ENCODE measurements at places on chromosomes 4 and X.

GRCh38 chrX:6026980-6027379 is 201.7 kb downstream of the NLGN4X start:
- no peak for DNase-seq

DNA sequence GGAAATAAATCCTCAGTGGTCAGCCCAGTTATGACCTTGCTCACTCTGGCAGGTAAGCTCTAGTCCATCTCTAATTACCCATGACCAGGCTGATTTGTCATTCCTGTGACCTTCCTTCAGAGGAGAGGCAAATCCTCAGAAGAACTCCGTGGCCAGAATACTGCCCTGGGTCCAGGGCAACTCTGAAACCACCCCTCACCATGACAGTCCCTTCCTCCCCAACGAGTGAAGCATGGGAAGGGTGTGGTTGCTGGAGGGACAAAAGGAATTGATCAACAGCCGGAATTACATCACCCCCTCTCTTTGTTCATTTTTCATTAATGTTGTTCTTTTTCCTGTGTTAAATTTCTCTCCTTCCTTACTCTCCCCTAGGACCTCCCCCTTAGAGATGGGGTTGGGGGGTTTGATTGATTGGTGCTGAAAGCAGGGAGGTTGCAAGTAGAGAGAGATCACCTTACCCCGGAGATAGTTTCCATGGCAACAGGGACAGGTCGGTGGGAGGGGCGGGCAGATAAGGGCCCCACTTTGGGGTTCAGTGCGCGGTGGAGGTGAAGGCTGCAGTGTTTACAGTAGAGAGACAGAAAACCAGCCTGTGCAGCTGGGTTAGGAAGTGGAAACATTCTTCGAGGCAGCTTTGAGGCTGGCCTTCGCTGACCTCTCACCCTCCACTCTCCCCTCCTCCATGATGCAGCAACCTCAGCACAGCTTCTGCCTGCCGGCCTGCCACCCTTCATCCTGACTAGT is 647.4 kb downstream of the BCOR start:
- no peak for DNase-seq

DNA sequence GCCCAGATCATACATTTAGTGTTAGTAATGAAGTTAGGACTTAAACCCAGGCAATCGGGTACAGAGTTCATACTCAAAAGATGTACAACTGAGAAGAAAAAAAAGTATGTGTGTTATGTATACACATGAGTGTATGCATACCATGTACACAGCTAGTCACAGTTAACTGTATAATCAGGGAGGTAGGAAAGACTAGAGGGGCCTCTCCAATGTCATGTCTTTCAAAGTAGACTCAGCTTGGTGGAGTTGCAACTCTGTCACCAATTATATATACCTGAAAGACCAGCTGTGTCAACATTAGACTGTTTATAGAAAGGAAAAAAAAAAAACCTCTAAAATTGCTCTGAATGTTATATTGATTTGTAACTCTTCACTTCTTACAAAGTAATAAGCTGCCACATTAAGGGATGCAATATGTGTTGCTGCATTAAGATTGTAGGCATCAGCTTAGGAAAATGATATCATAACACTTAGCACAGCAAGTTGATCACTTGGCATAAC is 167.5 kb downstream of the DCTD start:
- no peak for DNase-seq

DNA sequence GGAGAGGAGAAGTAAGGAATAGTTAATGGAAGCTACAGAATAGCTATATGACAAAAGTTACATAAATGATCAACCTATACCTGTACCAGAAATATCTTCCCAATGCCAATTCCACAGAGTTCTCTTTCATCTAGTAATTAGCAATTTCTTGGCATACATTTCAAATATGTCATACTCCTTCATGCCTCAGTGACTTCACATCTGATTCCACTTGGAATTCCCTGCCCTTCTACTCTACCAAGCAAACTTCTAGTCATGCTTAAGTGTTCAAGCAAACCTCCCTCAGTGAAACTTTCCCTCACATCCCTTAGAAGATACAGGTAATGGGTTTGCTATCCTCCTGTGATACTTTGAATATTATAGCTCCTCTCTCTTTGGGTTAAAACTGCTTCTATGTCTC is 127.1 kb downstream of the KLHL13 start:
- no peak for DNase-seq

GRCh38 chrX:24676403-24677024 is 17.2 kb upstream of the POLA1 start:
- no peak for DNase-seq

DNA sequence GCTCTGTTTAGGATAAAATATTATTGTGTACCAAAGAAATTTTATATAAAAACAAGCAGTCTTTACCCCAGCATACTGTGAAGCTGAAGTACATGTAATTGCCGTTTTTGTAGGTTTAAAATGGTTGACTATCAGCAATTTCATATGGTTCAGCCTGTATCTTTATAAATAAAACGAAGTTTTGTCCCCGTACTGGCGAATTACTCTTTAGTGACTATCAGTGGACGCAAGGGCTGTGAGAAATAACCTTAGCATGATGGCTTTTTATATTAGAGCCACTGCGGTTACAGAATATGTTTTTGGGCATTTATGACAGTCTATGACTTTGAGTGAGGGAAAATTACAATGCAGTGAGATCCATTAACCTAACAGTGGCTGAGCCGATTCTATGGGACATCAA is 1.2 kb downstream of the GPM6B start:
- DNase-seq: no peak

DNA sequence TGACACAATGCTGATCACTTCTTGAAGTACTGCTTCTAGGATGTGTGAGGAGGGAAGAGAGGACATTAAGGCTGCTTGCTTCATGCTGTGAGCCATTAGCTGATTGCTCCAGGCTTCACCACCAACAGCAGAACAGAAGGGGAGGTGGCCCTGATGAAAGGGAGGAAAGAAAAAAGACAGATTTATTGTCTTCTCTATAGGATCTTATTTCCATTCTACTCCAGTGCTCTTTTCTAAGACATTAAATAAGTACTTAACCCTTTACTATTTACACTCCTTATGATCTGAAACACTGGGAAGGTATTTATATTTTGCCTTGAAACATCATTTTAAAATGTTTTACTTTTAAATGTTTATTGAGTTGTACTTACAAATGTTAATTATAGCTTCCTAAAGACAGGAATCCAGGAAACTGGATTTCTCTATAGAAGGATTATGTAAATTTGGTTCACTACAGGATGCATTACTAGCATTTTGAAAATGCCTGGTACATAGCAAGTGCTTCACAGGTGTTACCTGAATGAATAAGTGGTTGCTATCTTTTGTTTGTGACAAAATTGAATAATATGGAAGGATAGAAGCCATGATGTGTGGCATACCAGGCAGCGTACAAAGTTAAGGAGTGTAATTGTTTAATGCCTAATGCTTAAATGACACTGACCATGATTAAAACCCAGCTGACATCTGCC is 680.9 kb upstream of the ATOH1 start:
- DNase-seq: no peak

- no peak for DNase-seq
These were observed 1.5 kb upstream of the TLR7 start for GRCh38 chrX:12865359-12865758.

DNA sequence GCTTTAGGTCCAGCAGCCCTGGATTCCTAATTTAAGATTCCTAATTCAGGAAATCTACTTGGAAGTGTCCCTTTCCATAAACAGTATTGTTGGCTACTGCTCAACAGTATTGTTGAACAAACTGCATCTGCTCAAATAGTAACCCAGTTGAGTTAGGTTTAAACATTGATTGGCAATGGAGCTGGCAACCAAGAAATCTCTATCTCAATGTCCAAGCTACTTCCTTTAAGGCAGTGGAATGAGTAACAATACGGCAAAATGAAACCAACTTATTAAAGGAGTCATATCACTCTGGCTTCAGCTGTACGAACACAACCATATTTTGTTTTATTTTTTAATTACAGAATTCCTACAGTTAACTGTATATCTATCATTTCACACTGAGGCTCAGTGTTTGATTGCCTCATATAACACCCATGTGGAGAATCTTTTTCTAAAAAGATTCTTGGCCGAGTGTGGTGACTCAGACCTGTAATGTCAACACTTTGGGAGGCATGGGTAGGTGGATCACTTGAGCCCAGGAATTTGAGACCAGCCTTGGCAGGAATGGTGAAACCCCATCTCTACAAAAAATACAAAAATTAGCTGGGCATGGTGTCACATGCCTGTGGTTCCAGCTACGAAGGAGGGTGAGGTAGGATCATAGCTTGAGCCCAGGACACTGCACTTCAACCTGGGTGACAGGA is 71.7 kb upstream of the IL13RA1 start:
- DNase-seq: no peak

- DNase-seq: no peak
These were observed 313.3 kb upstream of the BMP3 start for GRCh38 chr4:80717204-80717603.

GRCh38 chrX:23952391-23952790 is 44.6 kb downstream of the CXorf58 start:
- DNase-seq: no peak

- no peak for DNase-seq
These were observed 100.1 kb upstream of the KLF3 start for GRCh38 chr4:38563707-38564495.

DNA sequence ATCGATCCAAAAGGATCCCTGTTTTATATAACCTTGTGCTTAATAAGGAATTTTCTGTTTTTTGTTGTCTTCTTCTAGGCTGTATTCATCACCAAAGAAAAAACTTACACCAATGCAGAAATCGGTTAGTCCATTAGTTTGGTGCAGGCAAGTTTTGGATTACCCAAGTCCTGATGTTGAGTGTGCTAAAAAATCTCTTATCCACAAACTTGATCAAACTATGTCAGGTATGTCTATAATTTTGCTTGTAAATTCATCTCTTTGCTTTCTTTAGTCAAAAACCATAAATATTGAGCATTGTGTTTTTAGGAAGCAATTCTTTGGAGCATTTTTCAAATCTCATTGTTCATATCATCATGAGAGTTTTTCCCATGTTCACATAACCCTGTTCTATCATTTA is 28.4 kb downstream of the SLAIN2 start:
- no peak for DNase-seq

- no peak for DNase-seq
These were observed 110.0 kb downstream of the IRF2 start for GRCh38 chr4:184364100-184364921.

DNA sequence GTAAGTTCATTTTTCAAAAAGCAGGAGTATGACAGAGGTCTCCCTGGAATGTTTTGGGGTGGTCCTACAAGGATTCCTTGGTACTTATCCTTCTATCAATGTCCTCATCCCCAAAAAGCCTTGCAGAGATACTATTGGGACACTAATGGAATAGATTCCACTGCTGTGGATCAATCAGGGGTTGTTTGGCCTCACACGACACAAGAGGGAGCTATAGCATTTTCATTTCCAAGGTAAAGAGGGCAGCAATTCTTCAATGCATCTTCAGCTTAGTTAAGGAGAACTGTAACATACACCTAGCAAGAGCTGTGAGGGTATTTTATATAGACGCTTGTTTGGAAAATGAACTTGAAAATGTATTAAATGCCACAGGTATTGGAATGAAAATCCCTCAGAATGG is 50.9 kb downstream of the USP26 start:
- DNase-seq: no peak

- DNase-seq: no peak
These were observed 2.7 kb downstream of the CRMP1 start for GRCh38 chr4:5890063-5890727.

GRCh38 chr4:48706736-48707135 is 73.3 kb downstream of the FRYL start:
- no peak for DNase-seq

DNA sequence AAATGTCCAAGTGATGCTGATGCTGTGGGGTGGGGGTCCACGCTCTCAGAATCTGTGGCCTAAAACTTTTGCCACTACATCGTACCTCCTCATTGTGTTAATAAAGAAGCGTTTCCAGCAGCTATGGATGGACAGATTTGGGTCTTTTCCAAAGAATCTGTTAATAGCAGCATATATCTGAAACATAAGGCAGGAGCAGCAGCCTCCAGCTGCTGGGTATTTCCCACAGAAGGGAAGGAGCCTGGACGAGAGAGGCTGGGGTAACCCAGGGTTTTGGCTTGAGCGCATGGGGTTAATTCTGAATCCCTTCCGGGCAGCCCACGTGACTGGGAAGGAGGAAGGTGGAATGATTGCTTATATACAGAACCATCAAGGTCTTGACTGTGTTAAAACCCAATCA is 332.4 kb downstream of the BCOR start:
- DNase-seq: no peak

DNA sequence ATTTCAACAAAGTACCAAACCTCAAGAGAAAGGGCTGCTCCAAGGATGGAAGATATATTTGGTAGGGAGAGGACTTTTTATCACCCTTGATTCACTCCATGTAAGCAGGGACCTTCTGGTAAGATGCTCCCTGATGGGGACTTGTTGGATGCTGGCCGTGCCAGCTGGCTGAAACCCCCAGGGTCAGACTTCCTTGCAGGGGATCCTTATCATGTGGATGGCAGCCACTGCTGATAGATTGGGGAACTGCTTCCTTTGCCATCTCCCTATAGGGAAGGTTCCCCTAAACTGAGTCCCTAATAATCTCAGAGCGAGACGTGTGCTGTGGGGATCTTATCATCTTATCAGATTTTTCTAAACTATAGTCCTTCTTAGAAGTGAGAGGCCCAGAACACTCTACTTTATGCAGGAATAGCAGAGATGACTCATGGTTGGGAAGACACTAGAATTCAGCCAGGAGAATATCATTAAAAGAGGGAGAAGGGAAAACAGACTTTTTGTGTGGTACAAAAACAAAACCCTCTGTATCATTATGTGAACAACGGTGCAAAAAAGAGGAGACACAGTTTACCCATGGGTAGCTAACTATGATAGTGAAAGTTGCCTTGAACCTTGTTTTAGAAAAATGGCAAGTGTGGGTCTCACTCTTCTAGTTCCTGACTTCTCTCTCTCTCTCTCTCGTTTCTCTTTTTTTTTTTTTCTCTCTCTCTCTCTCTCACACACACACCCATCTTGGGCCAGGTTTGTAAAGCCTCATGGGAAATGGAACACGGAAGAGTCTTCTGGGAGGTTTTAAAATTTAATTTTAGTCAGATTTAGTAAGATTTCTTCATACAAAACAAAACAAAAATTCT is 16.1 kb downstream of the RHOH start:
- no peak for DNase-seq

- no peak for DNase-seq
These were observed 138.3 kb downstream of the SH3KBP1 start for GRCh38 chrX:19748896-19749680.

GRCh38 chr4:31417040-31417439 is 696.9 kb downstream of the PCDH7 start:
- DNase-seq: no peak

DNA sequence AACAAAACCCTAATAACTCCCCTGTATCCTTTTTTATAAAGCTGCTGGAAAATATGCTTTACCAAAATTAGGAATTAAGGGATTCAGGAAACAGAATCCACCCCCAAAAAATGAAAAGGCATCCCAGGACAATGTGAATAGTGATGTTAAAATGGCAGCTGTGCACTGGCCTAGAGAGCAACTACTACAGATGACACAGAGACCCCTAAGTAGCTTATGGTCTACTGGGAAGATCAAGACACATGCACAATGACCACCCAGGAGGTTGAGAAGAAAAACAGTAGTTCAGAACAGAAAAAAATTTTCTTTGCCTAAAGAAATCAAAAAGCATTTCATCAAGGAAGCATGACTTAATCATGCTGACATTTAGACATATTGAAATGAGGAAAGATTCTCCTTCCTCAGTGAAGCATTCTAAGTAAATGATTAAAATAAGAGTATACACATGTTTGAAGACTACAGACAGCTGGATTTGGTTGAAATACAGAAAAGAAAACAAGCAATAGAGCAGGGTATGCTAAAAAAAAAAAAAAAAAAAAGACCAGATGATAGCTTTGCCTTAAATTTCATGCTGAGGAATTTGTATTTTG is 117.3 kb downstream of the WDFY3 start:
- no peak for DNase-seq

Data from GM12891 (cell line).